Activated CD8-positive, alpha-beta T cell treated with anti-CD3 and anti-CD28 coated beads for 36 hours (primary cell): ENCODE measurements at places on chromosomes 7 and 10. TPM values are rescaled to one million over a fixed set of nuclear protein-coding genes. Genes with fewer than 3 reads are reported as not detected.

DNA sequence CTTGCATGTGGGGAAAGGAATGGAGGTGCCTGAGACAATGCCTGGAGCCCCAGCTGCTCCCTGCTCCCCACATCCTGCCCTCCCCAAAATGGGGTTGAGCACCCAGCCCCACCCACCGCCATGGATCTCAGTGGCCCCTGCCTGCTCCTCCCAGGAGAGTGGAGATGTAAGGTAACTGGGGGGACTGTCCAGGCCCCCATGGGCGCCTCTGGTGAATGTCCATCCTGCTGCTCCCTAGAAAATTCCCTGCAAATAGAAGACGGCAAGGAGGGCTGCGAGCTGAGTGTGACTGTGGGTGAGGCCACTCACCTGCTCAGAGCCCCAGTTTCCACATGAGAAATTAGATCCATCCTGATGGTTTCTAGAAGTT, 101.6 kb downstream of the RAMP3 start:
- no peak for DNase-seq
- no peak overlapping the region for H3K27ac ChIP-seq
- H3K36me3 ChIP-seq, result no peaks in the 10 kb centered on the region
- peaks cover 2% of the 10 kb centered on the region for H3K4me1 ChIP-seq
- H3K4me3 ChIP-seq, result no peak overlapping the region

- no peaks in the 10 kb centered on the region for H3K27me3 ChIP-seq
- peaks cover 77% of the 10 kb centered on the region for H3K4me1 ChIP-seq
- no peak for DNase-seq
- H3K4me3 ChIP-seq, result no peak overlapping the region
Measured at GRCh38 chr7:144824360-144824759, 11.5 kb downstream of the TPK1 start.

The UBTD1 gene
- 2.1 TPM for total RNA-seq

- no peaks in the 10 kb centered on the region for H3K36me3 ChIP-seq
- no peak overlapping the region for H3K4me3 ChIP-seq
- H3K27ac ChIP-seq, result no peak overlapping the region
- no peaks in the 10 kb centered on the region for H3K27me3 ChIP-seq
Measured at GRCh38 chr7:117229350-117229749, 93.5 kb downstream of the WNT2 start.

The NRP1 gene
- 0.79 TPM for total RNA-seq

DNA sequence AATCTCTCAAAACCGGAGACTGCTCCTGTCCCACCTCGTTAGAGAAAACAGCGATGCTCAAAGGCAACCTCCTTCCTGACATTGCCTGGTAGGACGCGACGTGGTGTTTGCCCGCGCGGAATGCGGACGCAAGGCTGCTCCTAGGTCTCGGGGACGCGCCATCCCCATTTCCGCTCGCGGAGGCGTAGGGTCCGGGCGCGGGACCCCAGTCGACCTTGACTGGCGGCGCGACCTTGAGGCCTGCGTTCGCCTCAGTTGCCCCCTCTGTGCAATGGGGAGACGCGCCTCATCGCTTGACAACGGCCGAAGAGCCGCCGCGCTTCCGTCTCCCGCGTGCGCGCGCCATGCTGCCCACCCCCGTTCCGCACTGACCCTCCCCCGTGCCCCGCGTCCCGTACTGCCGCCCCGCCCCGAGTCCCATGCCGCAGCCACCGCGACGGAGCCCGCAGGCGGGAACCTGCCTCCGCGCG, 412 bp upstream of the PPIA start:
- H3K36me3 ChIP-seq, result peaks cover 43% of the 10 kb centered on the region
- H3K27ac ChIP-seq, result peak overlapping the region; percentile 99
- H3K27me3 ChIP-seq, result no peaks in the 10 kb centered on the region
- peak overlapping the region; percentile 92 for H3K4me3 ChIP-seq
- no peak for DNase-seq
